ENCODE measurements at places on chromosomes 11 and 22.

DNA sequence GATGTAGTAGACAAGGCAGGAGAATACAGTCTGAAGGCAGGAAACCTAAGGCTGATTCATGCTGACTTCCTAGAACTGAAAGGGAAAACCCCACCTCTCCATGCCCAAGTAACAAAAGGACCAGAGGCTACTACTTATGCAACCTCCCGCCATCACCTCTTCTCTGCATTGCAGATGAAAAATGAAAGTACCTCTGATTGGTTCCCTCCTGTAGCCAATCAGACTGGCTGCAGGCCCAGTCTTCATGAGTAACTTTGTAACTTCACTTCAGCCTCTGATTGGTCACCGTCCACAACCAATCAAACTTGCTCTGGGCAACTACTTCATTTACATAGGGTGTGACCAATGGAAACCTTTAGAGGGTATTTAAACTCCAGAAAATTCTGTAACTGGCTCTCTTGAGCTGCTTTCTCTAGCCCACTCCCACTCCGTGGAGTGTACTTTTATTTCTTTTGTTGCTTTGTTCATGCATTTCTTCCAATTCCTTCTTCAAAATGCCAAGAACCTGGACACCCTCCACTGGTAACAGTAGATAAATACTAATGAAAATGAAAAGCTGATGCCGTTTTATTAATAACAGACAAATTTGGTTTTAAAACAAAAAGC is 5.2 kb upstream of the MAP6 start:
- no peak for DNase-seq

GRCh38 chr11:120816711-120817110 is 207.2 kb upstream of the TBCEL start:
- no peak for DNase-seq

DNA sequence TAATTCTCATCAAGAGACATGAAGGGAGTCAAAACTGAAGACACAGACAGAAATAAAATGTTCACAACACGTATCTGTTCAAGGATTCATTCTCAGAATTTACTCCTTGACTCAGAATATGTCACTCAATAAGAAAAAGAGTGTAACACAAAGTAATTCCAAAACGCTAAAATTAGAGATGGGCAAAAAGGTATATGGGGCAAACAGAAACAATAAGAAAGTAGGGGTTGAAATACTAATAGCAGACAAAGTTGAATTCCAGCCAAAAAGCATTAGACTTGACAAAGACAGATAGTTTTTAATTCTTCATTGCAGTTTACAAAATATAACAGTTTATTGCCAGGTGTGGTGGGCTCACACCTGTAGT is 26.7 kb downstream of the GNB1L start:
- no peak for DNase-seq

- no peak for DNase-seq
Measured at GRCh38 chr22:23269441-23270211, 89.3 kb downstream of the BCR start.

- no peak for DNase-seq
Measured at GRCh38 chr22:48452766-48453165, 1374.9 kb downstream of the BRD1 start.

DNA sequence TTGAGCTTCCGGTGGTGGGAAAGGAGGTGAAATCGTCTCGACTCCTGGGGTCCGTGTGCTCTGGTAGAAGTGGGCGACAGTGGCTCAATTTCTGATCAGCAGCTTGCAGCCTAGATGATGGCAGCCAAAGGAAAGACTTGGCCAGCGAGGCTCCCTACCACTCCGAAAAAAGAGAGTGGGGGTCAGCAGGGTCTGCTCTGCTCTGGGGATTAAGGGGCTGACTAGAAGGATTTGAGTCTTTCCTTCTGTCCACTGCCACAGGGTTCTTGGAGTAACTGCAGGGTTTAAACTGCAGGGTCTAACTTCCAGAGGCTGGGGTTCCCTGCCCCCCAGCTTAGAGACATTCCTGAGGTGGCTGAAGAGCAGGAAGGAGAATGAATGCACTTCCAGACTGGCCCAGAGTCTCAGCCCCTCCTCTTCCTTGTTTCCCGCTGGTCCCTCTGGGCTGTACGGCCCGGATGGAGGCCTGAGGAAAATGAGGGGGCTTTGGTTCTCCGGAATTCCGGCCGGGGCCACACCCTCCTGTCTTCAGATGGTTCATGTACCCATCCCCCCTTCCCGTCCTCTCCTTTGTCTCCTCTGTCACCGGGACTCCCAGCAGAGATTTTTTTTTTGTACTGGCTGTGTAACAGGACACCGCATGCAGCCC is 907 bp downstream of the SERPINH1 start:
- DNase-seq: no peak

DNA sequence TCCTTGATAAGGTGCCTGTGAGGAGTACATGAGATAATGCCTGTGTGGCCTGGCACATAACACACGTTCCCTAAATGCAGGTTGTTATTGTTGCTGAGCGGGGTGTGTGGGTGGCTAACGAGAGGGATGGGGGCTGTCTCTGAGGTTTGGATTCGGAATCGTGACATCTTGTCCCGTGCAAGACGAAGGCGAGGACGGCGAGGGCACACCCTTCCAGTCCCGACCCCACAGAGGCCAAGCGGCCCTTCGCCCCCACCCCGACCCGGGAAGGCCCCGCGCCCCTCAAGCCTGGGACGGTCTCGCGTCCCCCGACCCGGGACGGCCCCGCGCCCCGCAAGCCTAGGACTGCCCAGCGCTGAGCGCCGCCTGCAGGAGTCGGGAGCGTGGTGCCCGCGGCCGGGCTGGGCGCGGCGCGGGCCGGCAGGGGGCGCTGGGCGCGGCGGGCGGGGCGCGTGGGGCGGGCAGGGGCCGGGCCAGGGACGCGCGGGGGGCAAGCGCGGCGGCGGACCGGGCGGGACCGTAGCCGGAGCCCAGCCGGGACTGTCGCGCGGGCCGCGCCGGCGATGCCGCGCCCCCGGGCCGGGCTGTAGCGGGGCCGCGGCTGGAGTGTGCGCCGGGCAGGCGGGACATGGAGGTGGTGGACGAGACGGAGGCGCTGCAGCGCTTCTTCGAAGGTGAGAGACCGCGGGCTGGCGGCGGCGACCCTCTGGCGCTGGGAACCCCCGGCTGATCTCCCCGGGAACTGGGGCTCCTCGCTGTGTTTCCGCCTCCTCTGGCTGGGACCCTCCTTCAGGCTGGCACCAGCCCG is at the start of gene MYRF:
MYRF (plus strand) TSS at position 520 of the 808 bp plus-strand sequence; CDS start at position 629, 109 bp downstream.
- DNase-seq: no peak

- no peak for DNase-seq
Measured at GRCh38 chr11:20351136-20351535, 12.4 kb upstream of the HTATIP2 start.

DNA sequence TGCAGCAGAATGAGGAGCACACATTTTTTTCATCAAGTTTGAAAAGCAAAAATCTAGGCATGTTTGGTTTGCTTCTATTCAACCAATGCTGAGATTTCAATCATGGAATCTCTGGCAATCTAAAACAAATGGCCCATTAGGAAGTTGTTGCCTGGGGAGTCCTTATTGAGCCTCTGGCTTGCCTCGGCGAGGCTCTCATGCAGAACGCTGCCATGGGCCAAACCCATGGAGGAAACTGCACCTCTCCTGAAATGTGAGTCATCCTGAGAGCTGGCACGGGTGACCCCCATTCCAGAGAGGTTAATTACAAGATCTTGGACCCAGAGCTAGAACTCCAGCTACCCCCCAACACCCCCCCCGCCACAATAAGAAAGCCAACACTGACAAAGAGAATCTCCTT is 80.7 kb downstream of the MN1 start:
- DNase-seq: no peak

DNA sequence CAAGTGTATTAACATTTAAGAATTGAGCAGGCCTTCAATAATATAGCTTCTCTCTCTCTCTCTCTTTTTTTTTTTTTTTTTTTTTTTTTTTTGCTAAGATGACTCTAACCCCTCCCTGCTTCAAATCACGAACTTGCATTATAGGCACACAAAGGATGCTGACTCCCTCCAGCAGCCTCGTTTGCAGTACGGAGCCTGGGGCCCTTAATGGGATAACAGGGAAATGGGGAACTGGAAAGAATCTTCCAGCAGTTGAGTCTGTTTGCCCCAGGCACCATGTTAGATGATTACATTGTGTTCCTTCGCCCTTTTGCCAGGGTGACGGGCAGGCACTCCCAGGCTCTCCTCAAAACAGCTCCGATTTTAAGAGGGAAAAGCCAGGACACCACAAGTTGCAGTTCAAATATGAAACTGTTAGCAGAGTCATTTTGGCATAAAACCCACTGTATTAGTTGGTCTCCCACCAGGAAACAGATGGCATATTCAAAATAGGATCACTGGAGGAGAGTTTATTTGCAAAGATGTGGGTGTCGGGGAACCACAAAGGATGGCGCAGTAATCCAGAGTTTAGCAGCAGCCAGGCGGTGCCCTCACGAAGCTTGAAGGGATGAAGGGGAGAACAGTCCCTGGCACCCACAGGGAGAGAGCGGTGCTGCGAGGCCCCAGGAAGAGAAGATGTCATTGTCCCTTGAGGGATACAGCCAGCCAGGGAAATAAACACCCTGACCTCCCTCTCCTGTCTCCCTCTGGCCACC is 26.5 kb upstream of the TREH start:
- no peak for DNase-seq

DNA sequence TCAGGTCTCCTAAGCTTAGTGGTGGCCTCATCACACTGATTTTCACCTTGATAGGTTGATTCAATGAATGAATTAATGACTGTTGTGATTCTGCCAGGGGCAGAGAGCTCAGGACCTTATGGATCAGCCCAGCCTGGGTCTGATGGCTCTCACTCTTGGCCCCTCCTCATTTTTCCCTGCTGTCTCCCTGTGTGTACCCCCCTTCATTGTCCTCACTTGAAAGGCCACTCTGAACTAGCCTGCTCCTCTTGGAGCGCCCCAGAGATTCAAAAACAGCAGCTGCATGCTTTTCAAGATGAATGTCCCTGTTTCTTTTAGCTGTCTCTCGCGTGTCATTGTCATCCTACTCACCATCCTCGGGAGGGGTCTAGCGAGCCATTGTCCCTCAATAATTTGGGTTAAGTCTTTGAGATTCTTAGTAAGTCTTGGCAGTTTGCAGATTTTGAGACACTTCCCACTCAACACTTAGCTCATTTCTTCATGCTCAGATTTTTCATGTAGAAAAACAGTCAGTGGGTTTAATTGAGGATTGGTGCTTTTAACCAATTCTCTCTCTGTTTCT is 42.5 kb upstream of the MICAL2 start:
- DNase-seq: no peak

- DNase-seq: no peak
Measured at GRCh38 chr22:34904486-34904885, 161.5 kb upstream of the ISX start.

DNA sequence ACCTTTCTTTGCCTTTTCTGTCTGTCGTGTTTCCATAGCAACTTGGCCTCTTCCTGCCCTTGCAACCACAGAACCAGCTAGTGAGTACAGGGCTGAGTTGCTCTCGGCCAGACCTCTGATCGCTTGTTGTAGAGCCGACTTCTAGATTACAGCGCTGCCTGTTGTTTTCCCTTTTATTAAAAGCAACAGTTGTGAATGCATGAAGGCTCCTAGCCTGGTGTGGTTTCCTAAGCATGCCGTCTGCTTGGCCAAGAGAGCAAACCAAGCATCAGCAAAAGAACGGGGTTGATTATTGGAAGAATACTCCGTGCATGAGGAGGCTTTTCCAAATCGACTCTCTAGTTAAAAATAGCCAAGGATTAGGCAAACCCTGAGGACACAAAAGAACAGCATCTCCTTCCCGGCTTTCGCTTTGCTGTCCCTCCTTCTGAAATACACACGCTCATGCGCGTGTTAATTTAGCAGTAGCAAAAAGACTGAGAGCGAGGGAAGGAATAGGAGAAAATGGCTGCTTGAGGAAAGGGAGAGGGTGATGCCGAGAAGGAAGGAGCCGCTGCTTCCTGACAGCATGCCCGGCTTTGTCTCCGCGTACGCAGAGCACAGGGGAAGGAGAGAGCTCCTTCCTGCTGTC is 71.5 kb upstream of the TTC12 start:
- DNase-seq: no peak

DNA sequence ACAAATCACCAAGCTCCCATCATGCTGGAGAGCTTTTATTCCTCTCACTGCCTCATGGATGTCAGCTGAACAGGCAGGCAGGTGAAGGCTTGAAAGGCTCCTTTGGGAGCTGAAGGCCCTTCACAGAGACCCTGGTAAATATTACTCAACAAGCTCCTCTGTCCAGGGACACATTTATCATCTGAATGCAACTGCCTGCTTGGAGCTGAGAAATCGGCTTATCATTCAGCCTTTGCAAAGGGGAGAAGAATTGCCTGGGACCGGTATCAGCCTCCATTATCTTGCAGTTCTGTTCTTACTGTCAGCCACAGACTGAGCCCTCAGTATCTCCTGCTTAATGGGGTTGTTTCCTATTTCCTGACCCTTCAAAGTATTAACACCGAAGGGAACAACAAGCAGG is 113.8 kb upstream of the PITPNB start:
- DNase-seq: no peak

- no peak for DNase-seq
Measured at GRCh38 chr11:73784080-73784634, 3.5 kb upstream of the MRPL48 start.

GRCh38 chr22:17085277-17086181 is 729 bp downstream of the IL17RA start:
- no peak for DNase-seq

Measured in iPS DF 19.7 (cell line).